ENCODE measurements at places on chromosomes 5 and 9.

DNA sequence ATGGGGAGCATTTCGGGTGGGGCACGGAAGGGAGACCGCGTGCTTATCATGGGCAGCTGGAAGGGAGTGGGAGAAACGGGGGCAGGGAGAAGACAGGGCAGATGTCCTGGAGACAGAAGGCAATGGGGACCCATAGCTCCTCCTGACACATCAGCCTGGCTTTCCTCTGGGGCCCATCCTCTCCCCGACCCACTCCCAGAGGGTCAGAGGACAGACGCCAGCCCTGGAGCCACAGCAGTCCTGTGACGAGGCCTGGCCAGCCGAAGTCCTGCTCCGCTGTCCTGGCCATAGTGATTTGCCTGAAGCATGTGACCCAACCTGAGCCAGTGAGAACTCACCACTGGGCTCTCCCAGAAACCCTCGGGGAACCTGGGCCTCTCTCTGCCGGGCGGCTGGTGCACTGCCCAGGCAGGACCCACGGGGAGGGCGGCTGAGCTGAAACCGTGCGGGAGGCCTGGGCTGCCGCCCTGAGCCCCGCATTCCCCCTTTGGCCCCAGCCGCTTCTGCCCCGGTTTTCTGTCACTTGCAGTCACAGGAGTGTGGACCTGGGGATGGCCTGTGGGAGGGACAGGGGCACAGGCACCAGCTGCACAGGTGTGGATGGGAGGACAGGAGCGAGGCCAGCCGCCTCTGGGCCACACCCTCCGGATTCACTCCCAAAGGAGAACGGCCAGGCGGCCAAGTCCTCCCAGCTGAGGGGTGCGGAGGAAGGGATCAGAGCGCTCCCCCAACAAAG lies 19.8 kb downstream of the ADAMTS2 start:
- no peak for DNase-seq

GRCh38 chr5:81154725-81155124 lies 78.4 kb upstream of the CKMT2 start:
- no peak for DNase-seq

DNA sequence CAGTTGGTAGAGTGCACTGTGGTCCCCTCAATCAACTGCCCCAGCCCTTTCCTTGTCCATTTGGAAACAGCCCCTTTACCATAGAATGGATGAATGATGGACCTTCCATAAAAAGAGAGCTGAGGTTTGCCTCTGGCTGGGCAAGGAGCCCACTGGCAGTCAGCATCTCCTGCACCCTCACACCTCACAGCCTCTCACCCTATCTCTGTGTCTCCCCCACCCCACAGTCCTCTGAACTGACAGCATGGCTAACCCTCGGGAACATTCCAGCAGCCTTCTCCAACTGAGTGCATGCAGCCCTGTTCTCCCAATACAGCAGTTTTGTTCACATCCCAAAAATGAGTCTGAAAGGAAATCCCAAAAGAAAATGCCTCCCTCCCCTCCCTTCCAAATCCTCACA lies 51.7 kb downstream of the RETREG1 start:
- DNase-seq, result no peak

GRCh38 chr9:121201045-121201737 lies 478 bp downstream of the RAB14 start:
- DNase-seq, result peak; percentile 10

DNA sequence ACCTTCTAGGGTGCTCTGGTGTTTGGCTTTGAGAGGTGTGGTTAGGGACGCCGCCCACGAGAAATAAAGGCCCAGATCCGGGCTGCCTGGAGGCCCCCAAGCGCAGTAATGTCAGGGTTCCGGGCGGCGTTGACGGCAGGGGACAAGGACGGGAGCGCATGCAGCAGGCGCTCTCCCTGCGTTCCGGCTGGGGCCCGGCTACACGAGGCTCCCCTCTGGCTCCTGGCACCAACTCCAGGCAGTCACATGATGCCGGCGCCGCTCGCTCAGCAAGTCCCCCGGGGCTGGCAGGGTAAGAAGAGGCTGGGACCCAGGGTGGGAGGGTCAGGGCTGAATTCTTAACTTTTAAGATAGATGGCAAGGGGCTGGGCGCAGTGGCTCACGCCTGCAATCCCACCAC lies 28.1 kb downstream of the UBTD2 start:
- DNase-seq, result no peak

DNA sequence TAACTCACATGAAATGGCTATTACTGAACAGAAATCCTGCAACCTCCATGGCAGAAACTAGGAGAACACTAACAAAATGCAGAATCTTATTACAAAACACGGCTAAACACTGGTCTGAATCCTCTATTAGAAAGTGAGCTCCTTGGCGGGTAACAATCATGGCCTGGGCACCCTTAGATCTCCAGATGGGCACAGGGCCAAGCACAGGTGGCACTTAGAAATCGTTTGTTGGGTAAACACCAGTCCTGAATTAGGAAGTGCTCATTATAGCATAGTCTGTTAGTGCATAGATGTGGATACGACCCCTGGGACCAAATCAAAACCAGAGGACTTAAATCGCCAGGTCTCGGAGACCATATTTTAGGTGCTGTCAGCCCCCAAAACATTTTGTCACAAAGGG lies 14.4 kb downstream of the VDAC1 start:
- no peak for DNase-seq

- no peak for DNase-seq
These were observed 117.5 kb downstream of the SLC1A3 start for GRCh38 chr5:36723912-36724311.

DNA sequence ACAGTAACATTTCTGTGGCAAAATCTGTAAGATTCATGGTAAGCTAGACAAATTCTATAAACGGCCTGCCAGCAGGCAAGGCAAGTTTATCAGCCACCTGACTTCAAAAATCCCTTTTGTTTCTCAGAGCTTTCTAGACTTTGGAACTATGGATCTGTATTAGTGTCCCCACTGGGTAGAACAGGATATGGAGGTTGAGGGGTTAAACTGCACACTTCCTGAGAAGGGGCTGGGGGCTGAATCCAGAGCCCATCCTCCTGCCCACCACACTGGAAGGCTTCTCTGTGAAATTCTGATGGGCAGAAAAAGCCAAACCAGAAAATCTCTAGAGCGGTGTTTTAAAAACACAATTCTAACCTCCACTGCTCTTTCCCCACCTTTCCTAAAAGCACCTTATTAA lies 128.7 kb downstream of the ENTREP1 start:
- DNase-seq, result no peak

- peak; percentile 14 for DNase-seq
These were observed 51.7 kb upstream of the TUT7 start for GRCh38 chr9:86405926-86406325.

DNA sequence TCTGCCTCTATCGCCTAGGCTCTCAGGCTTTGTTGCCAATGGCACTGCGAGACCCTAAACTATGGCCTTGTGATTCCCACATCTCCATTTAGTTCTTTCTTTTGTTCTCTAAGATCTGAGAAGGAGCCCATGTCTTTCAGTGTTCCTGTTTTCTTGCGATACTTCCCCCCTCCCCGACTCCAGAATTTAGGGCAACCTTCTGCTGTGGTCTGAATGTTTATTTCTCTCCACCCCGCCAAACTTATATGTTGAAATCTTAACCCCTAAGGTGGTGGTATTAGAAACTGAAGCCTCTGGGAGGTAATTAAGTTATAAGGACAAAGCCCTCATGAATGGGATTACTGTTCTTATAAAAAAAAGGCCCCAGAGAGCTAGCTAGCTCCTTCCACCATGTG lies 6.4 kb downstream of the TMC1 start:
- DNase-seq, result no peak

DNA sequence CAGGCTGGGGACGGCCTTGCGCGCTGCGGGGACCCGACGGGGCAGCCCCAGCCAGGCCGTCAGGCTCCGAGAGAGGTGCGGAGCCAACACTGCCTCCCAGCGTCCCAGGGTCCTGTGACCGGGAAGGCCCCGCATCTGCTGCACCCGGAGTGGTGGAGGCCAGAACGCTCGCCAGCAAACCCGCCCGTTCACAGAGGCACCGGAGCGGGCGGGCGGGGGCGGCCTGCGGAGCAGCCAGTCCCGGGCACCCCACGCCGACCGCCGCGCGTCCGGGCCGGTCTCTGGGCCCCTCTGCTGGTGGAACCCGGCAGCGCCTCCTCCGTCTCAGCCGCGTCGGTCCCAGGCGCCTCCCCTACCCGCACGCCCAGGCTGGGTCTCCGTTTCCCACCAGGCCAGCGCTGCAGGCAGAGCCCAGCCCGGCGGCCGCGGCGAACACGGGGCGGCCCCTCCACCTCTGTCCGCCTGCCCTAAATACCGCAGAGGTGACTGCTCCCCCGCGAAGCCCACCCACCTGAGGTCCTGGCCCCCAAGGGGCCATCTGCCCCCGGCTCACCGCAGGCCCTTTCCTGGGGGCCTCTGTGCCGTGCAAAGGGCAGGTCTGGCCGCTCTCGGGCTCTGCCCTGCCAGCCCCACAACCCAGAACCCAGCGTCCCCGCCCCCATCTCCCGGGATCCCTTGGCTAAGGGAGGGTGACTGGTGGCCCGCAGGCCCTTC lies 15.9 kb downstream of the EXD3 start:
- DNase-seq, result peak; percentile 40
